Right hindlimb (tissue), 1 donor: ENCODE measurements at places on chromosomes 6 and 20.

- DNase-seq: peak; percentile 70
Measured at GRCh38 chr20:23049201-23050075, at the start of gene THBD. Gene THBD (minus strand): TSS chr20:23049672. CDS start chr20:23049504, 168 bp downstream.

DNA sequence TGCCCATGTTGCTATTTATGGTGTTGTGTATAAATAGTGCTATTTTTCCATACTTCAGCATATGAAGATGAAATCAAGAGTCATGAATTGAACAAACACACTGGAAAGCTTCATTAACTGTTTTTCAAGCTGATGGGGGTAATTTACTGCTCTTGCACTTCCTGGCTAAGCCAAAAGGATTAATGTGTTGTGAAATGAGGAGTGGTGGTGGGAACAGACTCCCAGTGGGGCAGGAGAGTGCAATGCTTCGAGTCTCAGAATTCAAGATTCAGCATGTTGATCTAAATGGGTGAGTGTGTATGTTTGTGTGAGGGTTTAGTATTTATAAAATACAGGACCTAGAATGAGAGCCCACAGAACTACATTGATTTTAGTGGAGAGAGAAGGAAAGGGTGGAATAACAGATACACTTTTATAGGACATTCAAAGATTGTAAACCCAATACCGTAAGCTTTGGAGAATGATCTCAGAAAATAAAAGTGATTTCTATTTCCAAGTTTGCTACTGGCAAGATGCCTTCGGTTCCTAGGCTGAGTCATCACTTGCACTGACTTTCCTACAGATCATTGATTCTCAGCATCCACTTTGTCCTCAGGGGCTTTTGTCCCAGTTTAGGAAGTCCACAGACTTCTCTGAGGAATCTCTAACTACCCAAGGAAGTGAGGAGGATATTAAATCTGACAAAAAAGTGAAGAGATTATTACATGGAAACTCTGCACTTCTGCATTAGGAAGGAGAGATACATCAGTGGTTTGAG lies 303.6 kb downstream of the TRDN start:
- DNase-seq: no peak

- no peak for DNase-seq
Measured at GRCh38 chr6:88629838-88630494, 333.5 kb downstream of the RNGTT start.

- peak; percentile 16 for DNase-seq
Measured at GRCh38 chr6:41674231-41675000, 36.1 kb downstream of the MDFI start.

DNA sequence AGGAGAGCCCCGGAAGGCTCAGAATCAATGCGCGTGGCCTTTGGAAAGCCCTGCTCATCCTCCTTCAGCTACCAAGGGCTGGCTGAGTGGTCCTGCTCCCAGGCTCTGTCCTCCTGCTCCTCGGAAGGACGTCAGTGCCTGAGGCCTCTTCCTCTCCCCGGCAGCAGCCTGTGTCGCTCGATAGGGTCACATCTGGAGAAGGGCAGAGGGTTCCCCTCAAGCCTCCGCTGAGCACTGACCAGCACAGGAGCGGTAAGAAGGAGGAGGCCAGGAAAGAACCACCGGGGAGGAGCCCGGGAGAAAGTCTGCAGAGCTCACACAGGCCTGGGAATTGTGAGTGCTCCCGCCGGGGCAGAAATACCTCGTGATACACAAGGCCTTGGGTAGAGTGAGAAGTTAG lies 21.2 kb downstream of the KIF25 start:
- no peak for DNase-seq

DNA sequence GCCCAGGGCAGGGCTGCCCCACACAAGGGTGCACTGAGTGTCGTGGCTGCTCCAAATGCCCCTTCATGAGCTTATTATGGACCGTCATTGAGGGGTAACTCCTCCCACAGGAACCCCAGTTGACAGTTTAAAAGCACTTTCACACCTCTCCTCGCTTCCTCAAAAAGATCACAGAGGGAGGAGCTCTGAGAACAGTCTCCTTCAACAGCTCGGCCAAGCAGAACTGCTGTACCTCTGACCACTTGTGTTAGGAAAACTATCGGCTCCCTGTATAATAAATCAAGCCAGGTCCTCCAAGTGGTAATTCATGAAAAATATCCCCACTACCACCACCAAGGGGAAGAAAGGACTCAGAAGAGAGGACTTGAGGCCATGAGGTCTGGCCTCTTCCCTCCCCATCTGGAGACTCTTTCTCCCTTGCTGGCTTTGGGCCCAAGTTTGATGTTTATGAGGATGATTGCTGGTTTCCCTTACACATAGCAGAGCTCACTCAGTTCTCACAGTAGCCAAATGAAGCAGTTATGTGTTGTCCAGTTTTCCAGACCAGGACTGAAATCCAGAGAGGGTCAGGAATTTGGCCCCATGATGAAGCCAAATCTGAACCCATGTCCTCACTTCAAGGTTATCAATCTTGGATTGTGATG lies 8.7 kb downstream of the SNX21 start:
- DNase-seq: no peak

DNA sequence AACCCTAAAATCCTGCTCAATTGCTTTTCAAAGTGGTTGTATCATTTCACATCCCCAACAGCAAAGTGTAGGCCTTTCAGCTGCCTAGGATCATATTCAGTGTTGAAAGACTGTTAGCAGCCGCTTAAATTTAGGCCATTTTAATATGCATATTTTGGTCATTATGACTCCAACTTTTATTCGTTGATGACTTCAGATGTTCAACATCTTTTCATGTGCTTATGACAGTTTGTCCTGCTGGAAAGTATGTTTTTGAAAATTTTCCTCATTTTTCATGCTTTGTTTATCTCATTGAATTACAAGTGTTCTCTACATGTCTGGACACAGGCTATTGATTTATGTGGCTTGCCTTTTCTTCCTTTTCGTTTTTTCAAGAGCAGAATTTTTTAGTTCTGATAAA lies 244.0 kb downstream of the THBS2 start:
- no peak for DNase-seq

DNA sequence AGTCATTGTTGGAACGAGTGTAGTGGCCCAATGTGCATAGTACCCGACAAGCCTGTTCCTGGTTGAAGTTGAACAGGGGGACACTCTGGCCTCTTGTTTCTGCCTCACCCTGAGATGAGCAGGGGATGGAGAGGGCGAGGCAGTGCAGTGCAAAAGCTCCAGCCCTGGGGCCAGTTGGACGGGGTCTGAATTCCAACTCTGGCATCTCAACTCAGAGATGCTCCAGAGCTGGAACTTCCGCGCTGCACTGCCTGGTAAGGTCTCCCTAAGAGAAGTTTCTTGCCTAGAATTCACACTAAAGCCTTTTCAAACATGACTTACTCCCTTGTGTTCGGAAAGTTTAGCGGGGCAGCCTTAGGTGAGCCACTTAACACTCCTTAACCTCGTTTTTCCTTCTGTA lies 72.3 kb upstream of the SLC22A1 start:
- DNase-seq: no peak

DNA sequence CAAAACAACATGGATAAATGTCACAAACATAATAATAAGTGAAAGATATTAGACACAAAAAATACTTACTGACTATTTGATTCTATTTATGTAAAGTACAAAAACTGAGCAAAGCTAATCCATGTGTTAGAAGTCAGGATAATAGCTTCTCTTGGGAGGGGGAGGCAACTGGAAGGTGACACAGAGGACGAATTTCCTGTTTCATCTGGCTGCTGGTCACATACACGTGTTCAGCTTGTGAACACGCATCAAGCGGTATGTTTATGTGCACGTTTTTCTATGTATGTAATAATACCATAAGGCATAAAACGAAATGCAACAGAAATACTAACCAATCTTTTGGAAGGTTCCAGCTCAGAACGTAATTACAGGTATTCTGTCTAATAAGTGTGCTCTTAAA lies 54.3 kb downstream of the MKKS start:
- DNase-seq: no peak

DNA sequence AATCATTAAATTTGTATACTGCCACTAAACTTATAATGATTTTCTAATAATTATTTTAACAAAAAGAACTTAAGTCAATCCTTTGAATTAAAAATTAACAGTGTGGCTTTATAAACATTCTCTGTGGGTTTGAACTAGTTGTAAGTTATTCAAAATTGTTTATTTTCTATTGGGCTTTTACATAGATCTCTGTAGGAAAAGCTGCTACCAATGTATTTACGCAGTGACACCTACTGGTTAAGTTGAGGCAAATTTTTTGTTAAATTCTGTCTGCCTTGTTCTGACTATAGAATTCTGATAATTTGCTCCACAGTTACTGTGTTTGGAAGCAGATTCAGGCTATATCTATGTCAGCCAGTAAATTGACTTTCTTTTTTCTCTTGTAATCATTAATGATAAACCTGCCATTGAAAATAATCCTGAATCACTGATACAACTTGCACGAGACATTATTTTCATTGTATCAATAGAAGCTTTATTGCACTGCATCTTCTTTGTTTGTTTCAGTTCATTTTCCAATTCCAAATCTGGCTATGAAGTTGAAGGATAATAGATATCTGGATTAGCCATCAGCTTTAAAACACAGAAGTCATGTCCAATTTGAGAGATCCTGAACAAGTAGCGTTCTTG lies 66.0 kb upstream of the UTRN start:
- DNase-seq: no peak

GRCh38 chr6:170174124-170174770 lies 116.6 kb downstream of the DLL1 start:
- DNase-seq: no peak

DNA sequence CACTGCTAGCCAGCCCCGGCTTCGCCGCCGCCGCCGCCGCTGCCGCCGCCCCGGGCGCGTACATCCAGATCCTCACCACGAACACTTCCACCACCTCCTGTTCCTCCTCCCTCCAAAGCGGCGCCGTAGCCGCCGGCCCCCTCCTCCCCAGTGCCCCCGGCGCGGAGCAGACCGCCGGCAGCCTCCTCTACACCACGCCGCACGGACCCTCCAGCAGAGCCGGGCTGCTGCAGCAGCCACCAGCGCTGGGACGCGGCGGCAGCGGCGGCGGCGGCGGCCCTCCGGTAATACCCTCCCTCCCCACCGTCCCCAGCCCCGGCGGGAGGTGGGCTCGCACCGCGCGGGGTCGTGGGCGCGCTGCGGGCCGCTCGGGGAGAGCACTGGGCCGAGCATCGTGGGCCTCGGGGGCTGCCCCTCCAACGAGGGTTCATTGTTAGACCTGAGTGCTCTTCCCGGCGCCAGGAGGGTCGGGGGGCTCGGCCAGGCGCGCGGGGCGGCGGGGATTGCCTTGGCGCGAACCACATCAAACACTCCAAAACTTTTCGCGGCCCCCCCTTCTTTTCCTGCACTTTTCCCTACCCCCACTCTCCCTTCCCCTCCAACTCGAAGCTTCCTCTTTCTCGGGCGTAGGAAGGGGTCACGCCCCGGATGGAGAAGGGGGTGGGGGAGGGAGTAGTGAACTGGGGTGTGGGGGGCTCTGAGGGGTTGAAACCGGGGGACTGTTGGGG lies 827 bp downstream of the E2F3 start:
- DNase-seq: peak; percentile 71

DNA sequence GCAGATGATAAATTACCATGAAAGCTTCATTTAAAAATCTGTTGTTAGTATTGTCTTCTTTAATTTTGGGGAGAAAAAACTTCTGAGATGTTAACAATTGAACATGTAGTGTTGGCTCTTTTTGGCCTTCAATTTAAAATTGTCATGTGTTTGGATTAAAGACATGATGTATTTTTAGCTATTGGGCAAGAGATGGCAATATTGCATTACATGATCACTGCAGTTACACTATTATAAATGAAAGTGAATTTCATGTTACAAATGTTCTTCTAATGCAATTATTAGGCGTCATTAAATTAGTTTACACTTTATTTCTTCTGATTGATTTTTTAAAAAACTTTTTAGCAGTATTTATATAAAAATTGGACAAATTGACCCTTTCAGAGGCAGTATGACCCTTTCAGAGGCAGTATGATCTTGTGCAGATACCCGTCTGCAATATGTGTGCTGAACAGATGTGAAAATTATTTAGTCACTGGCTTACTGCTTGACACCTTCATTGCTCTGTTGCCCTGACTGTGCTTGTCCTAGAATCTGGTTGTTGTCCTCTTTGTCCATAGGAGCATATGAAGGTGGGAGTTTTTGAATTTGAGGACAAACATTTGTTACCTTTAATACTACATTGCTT lies 25.8 kb downstream of the CDKAL1 start:
- DNase-seq: no peak

DNA sequence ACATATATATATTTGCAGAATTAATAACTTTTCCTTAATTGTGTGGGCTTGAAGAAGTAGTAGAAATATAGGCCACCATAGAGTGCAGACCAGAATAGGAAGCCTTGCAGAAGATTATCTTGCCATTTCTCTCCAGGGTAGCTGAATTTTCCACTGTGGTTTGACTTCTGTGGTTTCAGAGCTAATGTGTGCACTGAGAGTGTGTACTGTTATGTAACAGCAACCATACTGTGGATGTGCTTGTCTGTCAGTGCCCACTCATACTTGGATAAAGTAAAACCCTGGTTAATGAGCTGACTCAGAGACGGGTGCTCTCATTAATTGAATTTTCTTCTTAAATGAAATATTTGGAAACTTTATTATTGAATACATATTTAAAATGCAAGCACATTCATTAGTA lies 57.2 kb downstream of the CEP43 start:
- DNase-seq: no peak

- DNase-seq: no peak
Measured at GRCh38 chr20:53152228-53152627, 180.1 kb downstream of the TSHZ2 start.

DNA sequence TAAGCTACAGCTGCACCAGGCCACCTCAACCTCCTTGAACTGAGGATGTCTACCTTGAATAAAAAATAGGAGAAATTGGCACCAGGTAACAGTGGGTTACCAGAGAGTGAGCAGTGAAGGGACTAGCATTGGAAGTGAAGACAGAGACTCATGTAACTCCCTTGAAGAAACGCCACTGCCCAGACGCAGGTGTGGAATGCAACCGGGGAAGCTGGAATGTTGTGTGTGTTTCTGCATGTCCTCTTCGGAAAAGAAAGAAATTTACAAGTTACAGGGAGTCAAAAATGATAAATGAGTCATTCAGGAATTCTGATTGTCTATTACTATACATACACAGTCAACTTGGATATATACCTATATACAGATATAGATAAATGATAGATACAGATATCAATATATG lies 514.7 kb upstream of the AGPAT4 start:
- no peak for DNase-seq

GRCh38 chr20:49925901-49926454 lies 10.2 kb upstream of the RNF114 start:
- no peak for DNase-seq

DNA sequence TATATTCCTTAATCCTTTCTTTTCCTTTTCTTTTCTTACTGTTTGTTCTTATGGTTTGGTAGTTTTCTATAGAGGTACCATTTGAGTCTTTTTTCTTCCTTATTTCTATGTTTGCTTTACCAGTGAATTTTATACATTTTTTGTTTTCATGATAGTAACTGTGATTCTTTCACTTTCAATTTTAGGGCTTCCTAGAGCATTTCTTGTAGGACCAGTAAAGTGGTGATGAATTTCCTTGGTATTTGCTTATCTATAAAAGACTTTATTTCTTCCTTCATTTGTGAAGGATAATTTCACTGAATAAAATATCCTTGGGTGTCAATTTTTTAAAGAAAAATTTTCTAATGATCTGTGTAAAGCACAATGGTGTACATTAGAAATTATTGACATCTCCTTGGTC lies 637.4 kb downstream of the CD109 start:
- DNase-seq: no peak
